ENCODE measurements at places on chromosomes 3 and 15. TPM values are rescaled to one million over a fixed set of nuclear protein-coding genes. Genes with fewer than 3 reads are reported as not detected.

Gene TOPBP1
- 20.0 TPM for total RNA-seq

Gene STAB1
- 216 TPM for total RNA-seq

Gene EXOG
- 22.8 TPM for total RNA-seq

Gene DPPA2
- not detected for total RNA-seq

Gene SAMD7
- total RNA-seq = not detected

Gene RAB6B
- total RNA-seq = 12.0 TPM

Gene VIPR1
- total RNA-seq = 1.2 TPM

Gene UBE2E1
- 110 TPM for total RNA-seq

Gene C15orf40
- 21.2 TPM for total RNA-seq

Gene LRRC31
- total RNA-seq = not detected

Gene ILDR1
- not detected for total RNA-seq

Gene EXD1
- total RNA-seq = not detected

Gene ATP13A3
- 98.5 TPM for total RNA-seq

Gene GOLGA8J
- not detected for total RNA-seq

Gene CHDH
- total RNA-seq = 6.6 TPM

Gene ELP6
- total RNA-seq = 6.2 TPM

Gene P2RY14
- total RNA-seq = 2.6 TPM

Gene MAP1A
- 27.6 TPM for total RNA-seq

Gene NR2E3
- 0.41 TPM for total RNA-seq

Gene MESP2
- 0.21 TPM for total RNA-seq

Gene RARRES1
- total RNA-seq = 12.8 TPM

Gene CD276
- total RNA-seq = 36.3 TPM

Gene ITIH1
- total RNA-seq = not detected

Gene CELF6
- 6.8 TPM for total RNA-seq

Gene TLE3
- total RNA-seq = 7.4 TPM

Gene DUSP7
- total RNA-seq = 39.1 TPM

Gene TEX55
- not detected for total RNA-seq

Gene COL7A1
- 18.7 TPM for total RNA-seq

Gene HHLA2
- not detected for total RNA-seq

Gene CHAC1
- total RNA-seq = not detected

Gene DPPA4
- not detected for total RNA-seq

Gene ARGFX
- not detected for total RNA-seq

Gene TMEM45A
- 18.2 TPM for total RNA-seq
